ENCODE measurements at places on chromosomes 2 and 18. TPM values are rescaled to one million over a fixed set of nuclear protein-coding genes. Genes with fewer than 3 reads are reported as not detected.
A peak's percentile ranks its signal among the peaks of the same experiment; 100 is the strongest.

The ANKRD23 gene
- 4.0 TPM for total RNA-seq

The UBXN4 gene
- 57.6 TPM for total RNA-seq

The LIMS4 gene
- total RNA-seq = not detected

GRCh38 chr2:105800036-105800713 is 55.5 kb downstream of the NCK2 start:
- DNase-seq = no peak

DNA sequence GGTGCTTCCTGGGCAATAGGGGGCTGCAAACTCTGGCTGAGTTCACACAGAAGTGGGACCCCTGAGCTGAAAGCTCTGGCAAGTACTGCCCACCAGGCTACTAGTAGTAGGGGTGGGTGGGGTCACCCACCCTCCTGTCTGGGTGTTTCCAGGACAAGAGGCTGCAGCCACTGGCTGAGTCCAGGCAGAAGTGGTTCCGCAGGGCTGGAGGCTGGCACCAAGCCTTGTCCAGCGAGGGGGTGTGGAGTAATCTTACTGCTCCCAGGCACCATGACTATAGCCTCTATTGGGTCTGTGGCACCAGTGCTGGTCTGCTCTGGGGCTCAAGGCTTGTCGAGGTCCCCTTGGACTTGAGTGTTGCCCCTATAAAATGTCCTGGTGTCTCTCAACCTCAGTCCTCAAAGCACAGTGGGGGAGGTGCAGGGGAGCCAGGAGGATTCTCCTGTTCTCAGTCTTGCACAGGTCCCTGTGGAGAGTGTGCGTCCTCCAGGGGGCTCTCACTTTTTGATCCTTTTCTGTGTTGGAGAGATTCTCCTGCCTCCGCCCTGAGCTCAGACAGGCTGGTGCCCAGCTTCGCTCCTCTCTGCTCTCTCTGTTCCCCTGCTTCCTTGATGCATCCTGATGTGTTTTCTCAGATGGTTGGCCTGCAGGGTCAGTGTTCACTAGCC is 48.1 kb downstream of the NUP35 start:
- peak; percentile 61 for DNase-seq

- DNase-seq = no peak
Observed at GRCh38 chr2:128287780-128288735, 30.6 kb downstream of the HS6ST1 start.

GRCh38 chr18:46736736-46737135 is 20.1 kb downstream of the ST8SIA5 start:
- no peak for DNase-seq

- DNase-seq = peak; percentile 81
Observed at GRCh38 chr2:64859312-64860212, 129.6 kb upstream of the SLC1A4 start.

DNA sequence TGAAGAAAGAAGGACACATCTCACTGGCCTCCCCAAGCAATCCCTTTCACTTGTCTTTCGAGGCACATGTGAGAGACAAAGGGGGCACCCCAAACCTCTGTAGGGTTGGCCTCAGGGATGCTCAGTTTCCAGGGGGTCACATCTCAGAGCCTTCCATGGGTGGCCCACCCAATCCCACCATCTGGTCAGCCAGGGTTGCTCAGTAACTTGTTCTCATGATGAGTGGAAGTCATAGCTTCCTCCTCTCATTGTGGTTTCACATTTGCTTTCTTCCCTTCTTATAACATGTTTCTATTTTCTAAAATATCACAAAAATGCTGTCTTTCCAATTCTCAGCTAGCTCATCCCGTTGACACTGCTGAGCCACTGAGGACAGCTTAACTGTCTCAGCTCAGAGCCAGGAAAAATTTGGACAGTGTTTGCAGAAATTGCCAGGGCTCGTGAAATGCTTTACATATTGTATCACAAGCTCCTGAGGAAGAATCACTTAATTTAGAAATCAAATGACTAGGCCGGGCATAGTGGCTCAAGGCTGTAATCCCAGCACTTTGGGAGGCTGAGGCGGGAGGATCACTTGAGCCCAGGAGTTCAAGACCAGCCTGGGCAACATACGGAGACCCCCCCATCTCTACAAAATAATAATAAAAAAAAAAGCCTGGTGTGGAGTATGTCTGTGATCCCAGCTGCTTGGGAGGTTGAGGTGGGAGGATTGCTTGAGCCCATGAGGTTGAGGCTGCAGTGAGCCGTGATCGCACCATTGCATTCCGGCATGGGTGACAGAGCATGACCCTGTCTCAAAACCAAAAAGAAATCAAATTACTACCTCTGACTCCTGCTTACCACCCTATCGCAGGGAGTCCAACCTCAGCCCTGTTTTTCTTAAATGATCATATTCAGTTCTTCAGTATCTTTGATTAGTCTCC is 129.3 kb downstream of the PRKCE start:
- no peak for DNase-seq

DNA sequence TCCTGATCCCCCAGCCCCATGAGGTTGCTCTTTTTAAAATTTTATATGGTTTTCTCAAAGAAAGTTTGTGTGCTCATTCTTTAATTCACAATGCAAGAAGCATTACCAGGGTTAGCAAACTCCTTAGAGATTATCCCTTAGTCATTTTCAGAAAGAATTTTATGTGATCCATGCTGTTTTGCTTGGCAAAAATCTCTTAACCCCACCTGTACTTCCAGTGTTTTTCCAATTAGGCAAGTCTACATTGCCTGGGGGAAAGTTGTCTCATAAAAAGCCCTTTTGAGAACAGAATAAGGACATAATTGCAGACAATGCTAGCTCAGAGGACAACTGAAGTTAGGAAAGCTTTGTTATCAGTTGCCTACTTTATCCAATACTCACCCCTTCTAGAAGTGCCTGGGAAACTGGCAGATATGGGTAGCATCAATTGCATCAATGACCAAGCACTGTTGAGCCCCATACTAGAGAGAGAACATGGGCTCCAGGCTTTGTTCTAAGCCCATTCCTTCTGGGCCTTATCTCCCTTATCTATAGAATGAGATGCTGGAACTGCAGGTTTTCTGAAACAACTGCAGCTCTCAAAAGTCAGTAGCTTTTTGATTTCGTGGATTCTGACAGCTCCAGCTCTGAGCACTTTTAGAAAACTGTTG is 265.9 kb upstream of the SPHKAP start:
- no peak for DNase-seq

- no peak for DNase-seq
Observed at GRCh38 chr2:25132299-25132635, 36.1 kb downstream of the POMC start.

DNA sequence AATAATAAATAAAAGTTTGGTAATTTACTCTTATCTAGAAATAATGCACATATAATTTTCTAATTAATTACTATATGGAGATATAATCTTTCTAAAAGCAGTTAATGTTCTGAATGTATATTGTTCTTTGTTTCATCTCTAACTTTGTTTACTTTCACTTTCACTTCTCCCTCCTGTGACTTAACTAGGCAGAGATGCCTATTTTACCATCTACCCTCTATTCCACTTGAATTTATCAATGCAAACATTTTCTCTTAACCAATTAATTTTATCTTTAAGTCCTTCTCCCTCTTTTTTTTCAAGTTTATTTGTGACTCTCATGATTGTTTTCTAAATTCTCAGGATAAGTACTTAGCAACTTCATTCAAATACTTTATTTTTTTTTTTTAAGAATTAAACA is 55.1 kb upstream of the IL1RL1 start:
- no peak for DNase-seq

GRCh38 chr2:8382485-8382884 is 299.4 kb upstream of the ID2 start:
- DNase-seq = no peak

All from GM23338 (cell line).